Tibial nerve (tissue), 4 donors: ENCODE measurements at places on chromosomes 4 and X. TPM values are rescaled to one million over a fixed set of nuclear protein-coding genes. Genes with fewer than 3 reads are reported as not detected.

The STBD1 gene
- 10.3 TPM for total RNA-seq

The SORBS2 gene
- 64.0 TPM for total RNA-seq

The GAGE1 gene
- total RNA-seq = not detected

The CORIN gene
- not detected for total RNA-seq

GRCh38 chrX:72392816-72393800, 87.4 kb upstream of the CITED1 start:
- DNase-seq = no peak

- no peak for DNase-seq
Measured at GRCh38 chrX:101693476-101693875, 33.8 kb upstream of the ARMCX2 start.

DNA sequence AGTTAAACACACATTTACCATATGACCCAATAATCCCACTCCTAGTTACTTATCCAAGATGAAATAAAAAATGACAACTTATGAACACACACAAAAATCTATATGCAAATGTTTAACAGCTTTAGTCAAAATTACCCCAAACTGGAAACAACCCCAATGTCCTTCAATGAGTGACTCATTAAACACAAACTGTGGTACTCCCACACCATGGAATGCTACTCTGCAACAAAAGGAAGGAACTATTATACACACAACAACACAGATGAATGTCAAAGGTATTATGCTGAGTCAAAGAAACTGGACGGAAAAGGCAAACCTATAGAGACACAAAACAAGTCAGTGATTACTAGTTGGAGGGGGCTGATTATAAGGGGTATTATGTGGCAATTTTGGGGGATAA, 40.5 kb downstream of the MED14 start:
- no peak for DNase-seq

DNA sequence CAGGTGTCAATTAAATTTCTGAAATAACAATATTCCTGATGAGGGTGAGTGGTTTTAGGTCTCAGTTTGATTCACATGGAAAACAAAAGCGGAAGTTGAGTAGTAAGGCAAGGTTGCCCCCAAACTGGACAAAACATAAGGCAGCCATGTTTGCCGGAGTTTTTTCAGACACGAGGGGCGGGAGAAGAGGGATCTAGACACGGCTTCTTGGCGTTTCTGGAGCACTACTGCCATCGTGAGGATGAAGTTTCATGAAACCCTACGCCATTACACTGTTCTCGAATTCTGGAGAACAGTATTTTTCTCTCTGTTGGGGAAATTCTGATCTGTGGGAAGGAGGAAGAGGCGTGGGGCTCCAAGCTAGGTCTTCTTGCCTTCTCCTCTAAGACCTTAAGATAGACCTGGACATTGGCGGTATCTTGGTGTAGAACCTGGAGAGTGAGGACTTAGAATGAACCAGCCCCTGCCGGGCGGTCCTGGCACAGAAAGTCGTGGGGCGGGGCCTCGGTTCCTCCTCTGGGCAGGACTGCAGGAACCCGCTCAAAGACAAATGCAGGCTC, 160.3 kb downstream of the OR13H1 start:
- no peak for DNase-seq

DNA sequence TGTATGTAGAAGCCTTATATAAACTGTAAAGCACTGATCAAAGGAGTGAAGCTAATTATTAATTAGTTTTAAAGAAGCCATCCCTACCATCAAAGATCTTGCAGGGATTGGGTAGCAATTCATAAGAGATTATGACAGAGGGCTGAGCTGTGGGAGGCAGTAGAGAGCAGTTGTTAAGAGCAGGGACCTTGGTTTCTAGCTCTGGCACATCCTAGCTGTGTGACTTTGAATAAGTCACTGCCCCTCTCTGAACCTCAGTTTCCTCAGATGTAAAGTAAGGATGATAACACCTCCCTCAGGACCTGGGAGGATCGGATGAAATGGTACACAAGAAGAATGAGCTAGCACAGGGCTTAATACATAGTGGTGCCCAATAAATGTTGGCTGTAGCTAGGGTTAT, 45.4 kb downstream of the APLN start:
- DNase-seq = no peak

GRCh38 chrX:65072590-65072989, 96.3 kb upstream of the ZC4H2 start:
- DNase-seq = no peak

- no peak for DNase-seq
Measured at GRCh38 chr4:6142935-6143602, 57.3 kb downstream of the JAKMIP1 start.

- DNase-seq = no peak
Measured at GRCh38 chrX:24563291-24564010, 83.7 kb downstream of the PCYT1B start.
